Jurkat, Clone E6-1 (cell line): ENCODE measurements at places on chromosomes 11 and 22.

DNA sequence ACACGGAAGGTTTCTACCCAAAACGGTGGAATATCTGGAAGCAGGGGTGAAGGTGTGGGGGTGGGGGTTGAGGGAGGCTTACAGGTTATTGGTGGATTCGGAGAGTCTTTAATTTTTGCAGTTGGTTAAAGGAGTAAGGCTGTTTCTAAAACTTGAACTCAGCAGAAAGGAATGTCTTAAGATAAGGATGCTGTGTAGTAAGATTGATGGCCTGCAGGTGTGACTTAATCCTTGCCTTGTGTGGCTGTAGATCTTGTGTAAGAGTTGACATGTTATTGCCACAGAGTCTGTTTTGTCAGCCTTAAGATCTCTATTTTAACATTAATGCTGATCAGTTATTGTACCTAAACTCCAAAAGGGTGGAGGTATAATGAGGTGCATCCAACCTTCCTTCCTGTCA, 16.4 kb upstream of the OR6M1 start:
- no peak for DNase-seq

DNA sequence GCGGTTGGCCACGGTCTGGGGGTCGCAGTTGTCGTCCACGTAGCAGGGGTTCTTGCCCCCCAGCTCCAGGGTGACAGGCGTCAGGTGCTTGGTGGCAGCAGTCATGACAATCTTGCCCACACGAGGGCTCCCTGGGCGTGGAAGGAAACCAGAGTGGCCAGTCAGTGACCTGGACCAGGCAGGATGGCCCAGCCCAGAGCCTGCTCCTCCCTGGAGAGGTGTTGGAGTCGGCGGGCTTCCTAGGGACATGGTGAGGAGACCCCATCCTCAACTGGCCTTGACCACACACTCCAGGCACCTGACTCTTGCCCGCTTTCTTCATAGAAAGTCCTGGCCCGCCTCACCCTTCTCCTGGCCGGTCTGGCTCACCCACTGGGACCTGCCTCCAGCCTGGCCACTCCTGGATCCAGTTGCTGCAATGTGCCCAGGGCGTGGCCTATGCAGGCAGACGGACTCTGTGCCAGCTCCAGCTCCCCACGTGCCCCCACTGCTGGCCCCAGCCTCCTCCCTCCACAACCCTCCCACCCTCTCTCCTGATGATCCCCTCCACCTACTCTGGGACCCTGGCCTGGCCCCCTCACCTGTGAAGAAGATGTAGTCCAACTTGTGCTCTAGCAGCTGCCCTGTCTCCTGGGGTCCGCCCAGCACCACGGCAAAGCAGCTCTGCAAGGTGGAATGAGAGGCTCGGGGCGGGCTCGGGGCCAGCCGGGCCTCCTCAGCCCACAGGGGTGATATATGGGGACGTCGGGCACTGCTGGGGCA, 8.7 kb downstream of the ALDH3B2 start:
- no peak for DNase-seq

- DNase-seq, result peak; percentile 4
Measured at GRCh38 chr11:93844568-93844967, 5.8 kb downstream of the VSTM5 start.

GRCh38 chr22:25645266-25645665, 80.8 kb downstream of the GRK3 start:
- DNase-seq, result no peak

GRCh38 chr11:106447631-106448191, 370.2 kb downstream of the AASDHPPT start:
- no peak for DNase-seq

DNA sequence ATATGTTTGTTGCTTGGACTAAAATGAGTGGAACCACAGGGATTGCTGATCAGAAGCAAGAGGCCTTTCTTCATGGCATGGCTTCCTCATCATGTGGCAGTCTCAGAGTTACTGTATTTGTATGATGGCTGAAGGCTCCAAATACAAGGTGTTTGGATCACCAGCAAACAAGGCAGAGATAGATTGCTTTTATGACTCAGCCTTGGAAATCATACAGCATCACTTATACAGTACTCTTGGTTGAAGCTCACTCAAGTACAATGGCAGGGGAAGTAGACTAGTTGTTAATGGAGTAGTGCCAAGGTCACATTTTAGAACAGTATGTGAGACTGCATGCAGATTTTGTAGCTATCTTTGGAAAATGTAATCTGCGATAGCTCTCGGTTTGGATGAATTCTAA, 16.6 kb downstream of the CAPRIN1 start:
- DNase-seq, result no peak
